CD4-positive, alpha-beta T cell treated with Interleukin-1 beta for 1 hour (primary cell): ENCODE measurements at places on chromosomes 12 and 14.

DNA sequence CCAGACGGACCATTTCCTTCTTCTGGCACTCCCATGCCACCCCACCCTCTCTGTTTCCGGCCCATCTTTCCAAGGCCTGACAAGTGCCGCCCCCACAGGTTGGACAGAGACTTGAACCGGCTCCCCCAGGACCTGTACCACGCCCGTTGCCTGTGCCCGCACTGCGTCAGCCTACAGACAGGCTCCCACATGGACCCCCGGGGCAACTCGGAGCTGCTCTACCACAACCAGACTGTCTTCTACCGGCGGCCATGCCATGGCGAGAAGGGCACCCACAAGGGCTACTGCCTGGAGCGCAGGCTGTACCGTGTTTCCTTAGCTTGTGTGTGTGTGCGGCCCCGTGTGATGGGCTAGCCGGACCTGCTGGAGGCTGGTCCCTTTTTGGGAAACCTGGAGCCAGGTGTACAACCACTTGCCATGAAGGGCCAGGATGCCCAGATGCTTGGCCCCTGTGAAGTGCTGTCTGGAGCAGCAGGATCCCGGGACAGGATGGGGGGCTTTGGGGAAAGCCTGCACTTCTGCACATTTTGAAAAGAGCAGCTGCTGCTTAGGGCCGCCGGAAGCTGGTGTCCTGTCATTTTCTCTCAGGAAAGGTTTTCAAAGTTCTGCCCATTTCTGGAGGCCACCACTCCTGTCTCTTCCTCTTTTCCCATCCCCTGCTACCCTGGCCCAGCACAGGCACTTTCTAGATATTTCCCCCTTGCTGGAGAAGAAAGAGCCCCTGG is 1.2 kb upstream of the CMTM5 start:
- DNase-seq, result no peak

DNA sequence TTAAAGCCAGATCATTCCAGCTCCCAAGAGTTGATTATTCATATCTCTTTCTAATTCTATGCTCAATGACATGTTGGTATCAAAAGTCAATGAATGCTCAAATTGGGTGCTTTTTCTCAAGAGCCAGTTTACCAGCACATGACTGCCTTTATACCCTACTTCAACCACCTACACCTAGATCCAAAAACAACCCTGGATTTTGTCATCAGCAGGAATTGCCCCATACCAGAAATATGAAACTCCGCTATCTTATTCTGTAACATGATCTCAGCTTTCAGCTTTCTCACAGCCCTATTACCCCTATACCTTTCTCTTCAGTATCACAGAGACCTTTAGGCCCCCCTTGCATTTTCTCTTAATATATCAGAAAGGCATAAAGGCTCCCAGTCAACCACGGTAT is 32.3 kb upstream of the ESR2 start:
- DNase-seq, result no peak

DNA sequence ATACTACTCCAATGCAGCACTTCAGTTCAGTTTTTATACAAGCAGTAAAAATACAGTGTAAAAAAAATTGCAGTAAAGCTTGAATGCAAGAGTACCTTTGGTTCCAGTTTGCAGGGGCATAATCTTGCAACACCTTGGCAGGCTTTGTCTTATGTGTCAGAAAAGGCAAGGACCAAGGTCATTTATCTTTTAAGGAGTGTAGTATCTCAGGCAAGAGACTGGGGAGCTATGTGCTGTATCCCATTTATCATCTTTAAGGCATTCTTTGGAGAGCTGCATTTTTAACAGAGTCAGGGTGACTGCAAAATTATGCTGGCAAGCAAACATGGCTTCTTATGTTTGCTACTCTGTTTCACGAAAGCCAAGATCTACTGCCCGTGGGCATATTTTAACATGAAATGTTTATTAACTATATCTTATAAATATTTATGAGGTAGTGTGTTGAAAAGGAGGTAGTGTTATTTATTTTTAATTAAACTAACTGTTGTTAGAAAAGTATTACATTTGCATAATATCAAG is 14.8 kb upstream of the DLGAP5 start:
- DNase-seq, result no peak

DNA sequence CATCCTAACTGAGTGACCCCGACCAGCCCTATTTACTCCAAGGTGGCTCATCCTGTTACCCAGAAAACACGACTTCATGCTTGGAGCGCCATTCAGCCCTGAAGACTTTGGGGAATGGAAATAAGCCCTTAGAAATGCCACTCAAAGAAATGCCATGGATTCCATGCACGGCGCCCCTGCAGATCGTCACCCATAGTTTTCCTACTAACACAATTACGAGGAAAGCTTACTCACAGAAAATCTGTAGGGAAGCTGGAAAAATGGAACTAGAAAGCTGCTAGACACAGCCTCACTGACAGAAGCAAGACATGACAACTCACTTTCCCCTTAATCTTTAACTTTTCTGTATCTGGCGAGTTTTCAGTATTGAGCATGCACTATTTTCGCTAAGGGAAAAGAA is 19.5 kb downstream of the NUAK1 start:
- DNase-seq, result no peak

DNA sequence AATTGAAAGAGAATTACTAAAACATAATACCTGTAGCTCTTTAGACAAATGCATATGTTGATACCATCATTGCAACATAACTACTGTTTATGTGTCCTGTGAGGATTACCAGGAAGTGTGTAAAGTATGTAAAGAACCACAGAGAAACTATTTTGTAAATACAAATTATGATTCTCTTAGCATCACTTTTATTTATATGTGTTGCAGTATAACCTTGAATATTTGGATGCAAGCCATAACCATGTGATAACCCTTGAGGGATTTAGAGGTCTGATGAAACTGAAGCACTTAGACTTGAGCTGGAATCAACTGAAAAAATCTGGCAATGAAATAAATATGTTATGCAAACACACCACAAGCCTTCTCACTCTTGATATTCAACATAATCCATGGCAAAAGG is 77.5 kb downstream of the LRRC9 start:
- DNase-seq, result no peak

DNA sequence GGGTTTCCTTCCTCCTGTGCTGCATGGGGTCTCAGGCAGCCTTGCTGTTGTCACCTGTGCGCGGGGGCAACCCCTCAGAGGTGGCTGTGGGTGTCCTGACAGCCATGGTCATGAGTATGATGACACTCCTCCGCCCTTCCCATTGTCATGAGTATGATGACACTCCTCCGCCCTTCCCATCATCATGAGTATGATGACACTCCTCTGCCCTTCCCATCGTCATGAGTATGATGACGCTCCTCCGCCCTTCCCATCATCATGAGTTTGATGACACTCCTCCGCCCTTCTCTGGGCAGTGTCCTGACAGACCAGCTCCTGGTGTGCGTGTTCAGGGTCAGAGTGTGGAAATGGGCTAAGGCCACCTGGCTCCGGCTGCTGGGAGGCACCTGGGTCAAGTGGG is 40.0 kb downstream of the FBRSL1 start:
- DNase-seq, result peak; percentile 20

DNA sequence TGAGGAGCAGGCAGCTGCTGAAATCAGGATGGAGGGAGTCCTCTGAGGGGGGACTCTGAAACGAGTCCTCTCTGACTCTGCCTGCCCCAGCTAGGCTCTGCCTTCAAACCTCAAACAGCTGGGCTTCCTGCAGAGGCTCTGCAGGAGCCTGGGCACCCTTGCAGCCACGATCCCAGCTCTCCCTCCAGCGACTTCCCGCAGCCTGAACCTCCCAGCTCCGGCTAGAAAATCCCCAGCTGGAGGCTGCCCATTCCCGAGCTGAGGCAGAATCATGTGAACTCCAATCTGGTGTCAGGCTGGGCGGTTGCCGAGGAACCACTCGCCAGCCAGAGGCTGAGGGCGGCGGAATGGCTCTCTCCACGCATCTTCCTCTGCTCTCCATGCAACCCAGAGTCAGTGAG is at the start of gene GPR68:
Gene GPR68 (minus strand): TSS at position 204 of the 401 bp plus-strand sequence. CDS start 9,654 bp downstream, outside the sequence.
- no peak for DNase-seq

DNA sequence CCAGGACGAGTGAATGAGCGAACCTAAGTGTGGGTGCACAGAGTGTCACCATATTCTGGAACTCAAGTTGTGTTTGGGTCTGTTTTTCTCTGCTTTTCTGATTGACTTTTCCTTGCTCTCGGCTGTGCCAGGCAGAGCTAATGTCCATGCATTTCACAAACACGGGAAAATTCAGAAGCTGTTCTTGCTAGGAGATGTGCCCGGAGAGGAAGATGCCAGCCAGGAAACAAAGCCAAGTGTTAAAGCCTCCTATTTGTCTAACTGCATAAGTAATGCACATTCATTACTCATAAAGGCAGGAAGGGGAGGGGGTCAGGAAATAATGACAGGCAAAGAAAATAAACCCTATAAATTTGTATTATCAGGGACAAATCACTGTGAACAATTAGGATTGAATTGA is 250.4 kb upstream of the SFSWAP start:
- no peak for DNase-seq

- DNase-seq, result no peak
Observed at GRCh38 chr12:6771509-6772330, 600 bp upstream of the LAG3 start.

DNA sequence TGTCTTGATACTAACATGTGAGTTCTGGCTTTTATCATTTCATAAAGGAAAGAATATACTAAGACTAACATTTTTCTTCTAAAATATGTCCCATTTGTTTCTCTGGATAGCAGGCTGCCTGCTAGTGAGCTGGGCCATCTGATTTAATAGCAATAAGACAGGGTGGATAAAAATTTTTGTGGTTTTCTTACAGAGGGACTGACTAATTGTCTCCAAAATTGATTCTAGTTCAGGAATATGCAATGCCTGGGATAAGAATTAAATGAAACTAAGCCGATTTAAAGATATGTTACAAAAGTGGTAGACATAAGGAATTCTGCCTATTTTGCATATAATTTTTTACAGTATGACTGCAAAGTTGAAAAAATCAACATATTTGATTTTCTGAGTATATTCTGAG is 252.9 kb upstream of the NAV3 start:
- DNase-seq, result no peak

DNA sequence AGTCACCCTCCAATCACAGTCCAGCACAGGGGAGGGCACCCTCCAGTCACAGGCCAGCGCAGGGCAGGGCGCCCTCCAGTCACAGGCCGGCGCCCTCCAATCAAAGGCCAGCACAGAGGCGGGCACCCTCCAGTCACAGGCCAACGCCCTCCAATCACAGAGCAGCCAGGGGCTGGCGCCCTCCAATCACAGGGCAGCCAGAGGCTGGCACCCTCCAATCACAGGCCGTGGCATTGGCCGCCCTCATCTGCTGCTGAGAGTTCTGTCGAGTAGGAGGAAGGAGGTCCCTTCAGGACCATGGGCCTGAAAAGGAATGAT is 26.6 kb downstream of the DDX51 start:
- DNase-seq, result no peak

DNA sequence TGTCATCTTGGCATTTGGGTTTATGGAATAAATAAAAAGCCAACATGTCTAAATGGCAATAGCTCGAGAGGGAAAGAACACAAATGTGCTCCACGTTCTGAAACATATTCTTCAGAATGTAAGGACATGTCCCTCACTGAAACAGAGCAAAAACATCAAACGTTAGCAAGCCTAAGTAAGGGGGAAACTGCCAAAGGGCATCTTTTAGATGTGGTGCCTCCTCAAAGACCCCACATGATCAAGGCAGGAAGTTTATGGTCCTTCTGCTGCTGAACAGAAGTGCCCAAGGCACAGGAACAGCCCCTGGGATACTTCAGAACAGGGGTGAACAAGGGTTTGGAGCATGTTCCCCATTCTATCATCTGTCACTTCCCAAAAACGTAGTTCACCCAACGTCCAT is 227.0 kb downstream of the ANO2 start:
- no peak for DNase-seq

DNA sequence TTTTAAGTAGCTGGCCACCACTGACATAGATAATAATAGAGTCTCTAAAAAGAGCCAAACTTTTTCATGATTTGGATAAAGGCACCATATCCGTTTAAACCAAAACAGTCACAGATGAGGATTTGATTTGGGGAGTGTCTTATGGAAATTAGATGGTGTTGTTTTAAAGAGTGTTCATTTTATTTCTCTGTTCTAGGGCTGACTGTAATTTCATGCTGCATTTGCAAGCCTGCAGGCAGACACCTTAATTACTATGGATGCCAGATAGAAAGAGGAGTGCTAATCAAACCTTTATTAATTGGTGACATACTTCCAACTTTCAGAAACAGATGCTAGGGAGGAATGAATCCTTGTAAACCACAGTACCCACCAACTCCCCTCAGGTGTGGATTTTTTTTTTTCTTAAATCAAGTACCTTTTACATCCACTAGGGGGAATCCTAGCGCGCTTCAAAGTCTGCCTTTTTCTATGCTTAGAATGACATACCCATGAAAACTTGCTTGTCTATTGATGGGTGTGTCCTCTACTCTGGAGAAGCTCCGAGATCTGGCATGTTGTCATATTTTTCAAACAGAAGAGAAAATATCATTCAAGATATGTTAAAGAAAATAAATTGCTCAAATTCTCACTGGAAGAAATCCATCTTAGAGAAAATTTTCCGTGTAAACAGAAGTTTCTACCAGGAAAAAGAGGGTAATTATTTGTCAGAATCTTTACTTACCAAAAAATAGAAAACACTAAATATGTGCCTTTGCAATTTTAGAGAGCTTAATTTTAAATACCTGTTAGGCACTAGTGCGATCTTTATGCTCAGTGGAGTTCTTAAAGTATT is 14.2 kb upstream of the PLXNC1 start:
- DNase-seq, result no peak

- DNase-seq, result no peak
Observed at GRCh38 chr12:51974646-51975045, 23.1 kb downstream of the ACVR1B start.

DNA sequence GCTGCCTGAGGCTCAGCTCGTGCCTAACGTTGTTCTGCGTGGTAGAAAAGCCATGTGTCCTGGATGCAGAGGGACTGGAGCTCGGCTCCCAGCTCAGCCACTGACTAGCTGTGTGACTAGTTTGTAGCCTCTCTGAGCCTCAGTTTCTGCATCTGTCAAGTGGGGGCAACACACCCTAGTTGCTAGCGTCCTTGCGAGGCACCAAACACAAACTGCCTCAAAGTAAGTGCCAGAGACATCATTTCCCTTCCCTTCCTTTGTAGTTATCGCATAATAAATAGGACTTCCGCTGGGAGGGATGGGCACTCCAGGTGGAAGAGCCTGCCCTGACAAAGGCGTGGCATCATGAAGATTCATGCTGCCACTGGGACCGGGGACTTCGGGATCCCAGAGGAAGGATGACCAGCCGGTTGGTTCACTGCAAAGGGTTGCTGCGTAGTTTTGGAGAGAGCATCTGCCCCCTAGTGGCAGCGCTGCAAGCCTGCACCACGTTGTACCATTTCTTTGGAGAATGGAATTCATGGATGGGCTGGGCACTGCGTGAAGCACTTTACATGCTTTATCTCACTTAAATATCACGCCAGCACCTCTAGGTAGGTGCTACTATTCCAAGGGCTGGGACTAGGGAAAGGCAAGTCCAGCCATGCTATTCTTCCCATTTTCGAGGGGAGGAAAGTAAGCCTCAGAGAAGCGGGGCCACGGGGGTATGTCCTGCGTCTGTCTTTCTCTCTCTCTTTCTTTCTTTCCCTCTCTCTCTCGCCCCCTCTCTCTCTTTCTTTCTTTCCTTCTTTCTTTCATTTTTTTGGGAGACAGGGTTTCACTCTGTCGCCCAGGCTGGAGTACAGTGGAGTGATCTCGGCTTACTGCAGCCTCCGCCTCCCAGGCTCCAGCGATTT is 4.6 kb downstream of the CCDC197 start:
- peak; percentile 58 for DNase-seq
